ENCODE measurements at places on chromosomes 6 and 20.

GRCh38 chr6:129902681-129903080 is 41.6 kb upstream of the TMEM244 start:
- no peak for DNase-seq

DNA sequence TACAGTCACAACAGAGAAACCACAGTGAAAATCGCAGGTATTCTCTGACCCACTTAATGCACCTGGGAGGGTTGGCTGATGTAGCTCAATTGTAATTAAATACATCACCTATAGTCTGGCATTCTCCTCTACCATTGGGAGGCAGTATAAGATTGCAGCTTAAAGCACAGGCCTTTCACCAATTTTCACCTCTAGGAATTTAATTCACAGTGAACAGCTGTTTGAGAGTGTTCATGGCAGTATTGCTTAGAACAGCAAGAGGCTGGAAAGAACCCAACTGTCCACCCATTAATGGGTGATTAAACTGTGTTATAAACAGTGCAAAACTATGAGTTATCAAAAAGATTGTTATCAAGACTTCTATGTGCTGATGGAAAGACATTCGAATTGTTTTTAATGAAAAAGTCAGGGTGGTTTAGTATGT is 2.0 kb downstream of the EDEM2 start:
- DNase-seq, result no peak

GRCh38 chr20:47670913-47671312 is 114.4 kb downstream of the SULF2 start:
- DNase-seq, result no peak

DNA sequence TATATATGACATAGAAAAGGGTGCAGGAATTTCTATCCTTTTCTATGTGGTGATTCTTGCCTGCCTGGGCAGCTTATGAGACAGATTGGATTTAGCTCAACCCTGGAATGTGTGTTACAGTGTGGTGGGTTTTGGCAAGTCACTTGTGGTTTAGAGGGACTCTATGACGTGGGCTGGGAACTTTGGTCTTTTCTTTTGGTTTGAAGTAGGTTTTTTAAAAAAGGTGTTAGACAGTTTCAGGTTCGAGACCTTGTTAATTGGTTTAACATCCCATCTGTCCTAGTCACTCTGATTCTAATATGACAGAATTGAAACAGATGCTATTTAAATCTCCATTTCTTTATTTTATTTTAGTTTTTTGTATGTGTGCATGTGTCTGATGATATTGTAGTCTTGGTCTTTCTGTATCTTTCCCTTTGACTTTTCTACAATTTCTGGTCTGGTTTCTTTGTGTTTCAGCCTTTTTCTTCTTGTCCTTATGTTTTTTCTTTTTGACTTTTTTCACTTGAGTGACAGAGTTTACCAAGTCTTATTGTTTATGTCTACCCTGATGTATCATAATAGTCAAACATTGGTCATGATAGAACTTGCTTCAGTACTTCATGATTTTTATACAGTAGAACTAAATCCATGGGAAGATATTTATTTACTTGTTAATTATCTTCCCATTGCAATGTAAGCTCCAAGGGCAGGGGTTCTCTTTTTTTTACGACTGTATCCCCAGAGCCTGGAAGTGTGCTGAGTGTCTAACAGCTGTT is 174.3 kb downstream of the CDKAL1 start:
- DNase-seq, result no peak

GRCh38 chr20:951384-952169 is 35.4 kb upstream of the ANGPT4 start:
- no peak for DNase-seq

- no peak for DNase-seq
These were observed 289.1 kb downstream of the TAF4 start for GRCh38 chr20:61776491-61777075.

GRCh38 chr6:38305995-38306681 is 333.6 kb downstream of the BTBD9 start:
- no peak for DNase-seq

GRCh38 chr6:4902363-4902762 is 101.5 kb downstream of the RPP40 start:
- DNase-seq, result no peak

- DNase-seq, result no peak
These were observed 154.0 kb downstream of the TRIM27 start for GRCh38 chr6:28769626-28770402.

GRCh38 chr6:28266563-28266961 is 381 bp upstream of the ZSCAN26 start:
- no peak for DNase-seq

DNA sequence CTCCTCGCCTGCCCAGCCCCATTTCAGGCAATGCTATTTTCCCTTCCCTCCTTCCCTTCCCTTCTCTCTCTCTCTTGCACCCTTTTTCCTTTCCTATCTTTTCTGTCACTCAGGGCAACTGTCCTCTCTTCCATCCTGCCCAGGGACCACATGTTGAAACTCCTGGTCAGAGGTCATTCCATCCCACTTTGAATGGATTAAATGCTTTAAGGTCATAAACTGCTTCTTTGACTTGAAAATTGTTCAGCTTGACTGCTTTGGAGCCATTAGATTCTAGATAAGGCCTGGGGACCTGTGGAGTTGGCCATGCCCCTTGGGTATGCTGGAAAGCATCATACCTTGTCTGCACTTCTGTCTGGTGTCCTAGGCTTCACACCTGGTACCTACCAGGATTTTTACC is 106.1 kb downstream of the DTNBP1 start:
- no peak for DNase-seq

DNA sequence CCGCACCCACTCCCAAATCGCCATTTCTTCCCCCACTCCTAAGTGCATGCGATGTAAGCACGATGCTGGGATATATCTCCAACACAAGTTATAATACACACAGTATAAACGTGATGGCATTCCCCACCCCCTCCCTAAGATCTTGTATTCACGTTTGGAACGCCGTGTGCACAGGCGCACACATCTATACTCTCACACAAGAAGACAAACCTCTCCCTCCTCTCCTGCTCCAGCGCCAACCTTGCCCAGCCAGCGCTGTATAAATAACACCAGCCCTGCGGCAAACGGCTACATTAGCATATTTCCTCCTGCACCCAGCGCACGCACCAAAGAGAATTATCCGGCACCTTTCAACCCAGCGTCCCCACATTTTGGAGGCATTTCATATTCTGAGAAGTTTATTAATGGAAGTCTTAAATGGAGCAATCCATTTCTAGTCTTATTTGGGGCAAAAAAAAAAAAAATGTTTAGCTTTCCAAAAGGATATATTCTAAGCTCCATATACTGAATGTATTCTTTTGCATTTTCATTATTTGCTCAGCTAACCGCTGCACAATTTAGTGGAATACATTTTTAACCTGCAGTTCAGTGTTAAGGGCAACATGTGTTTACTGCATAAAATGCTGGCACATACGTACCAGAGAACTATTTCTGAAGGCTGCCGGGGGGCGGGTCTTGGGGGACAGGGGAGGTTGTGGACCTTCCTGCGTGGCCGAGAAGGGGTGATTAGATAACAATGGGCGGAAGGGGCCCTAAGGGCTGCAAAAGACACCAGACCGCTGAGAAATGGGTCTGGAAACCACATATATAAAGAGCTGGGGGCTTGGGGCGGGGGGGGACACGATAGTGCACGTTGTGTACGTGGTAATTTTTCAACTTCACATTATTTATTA is 1.1 kb upstream of the SLC22A23 start:
- DNase-seq, result no peak

DNA sequence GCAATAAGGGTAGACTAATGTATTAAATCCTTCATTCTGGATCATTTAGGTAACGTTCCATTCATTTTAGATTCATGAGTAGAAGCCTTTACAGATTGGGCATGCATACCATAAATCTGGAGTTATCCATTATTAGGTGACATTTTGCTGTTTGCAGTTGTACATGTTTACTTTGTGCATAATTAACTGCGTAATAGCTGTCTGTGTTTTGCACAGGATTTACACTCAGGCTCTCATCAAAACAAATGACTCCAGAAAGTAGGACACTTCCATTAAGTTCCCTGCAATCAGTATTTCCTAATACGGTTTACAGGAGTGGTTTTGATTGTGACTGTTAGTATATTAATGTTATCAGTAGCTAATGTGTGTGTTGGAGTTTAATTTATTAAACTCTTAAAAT is 997.4 kb downstream of the HACE1 start:
- no peak for DNase-seq

GRCh38 chr6:2102316-2102883 is 143.0 kb downstream of the GMDS start:
- DNase-seq, result no peak

GRCh38 chr6:133503336-133503729 is 262.2 kb downstream of the EYA4 start:
- peak; percentile 29 for DNase-seq

DNA sequence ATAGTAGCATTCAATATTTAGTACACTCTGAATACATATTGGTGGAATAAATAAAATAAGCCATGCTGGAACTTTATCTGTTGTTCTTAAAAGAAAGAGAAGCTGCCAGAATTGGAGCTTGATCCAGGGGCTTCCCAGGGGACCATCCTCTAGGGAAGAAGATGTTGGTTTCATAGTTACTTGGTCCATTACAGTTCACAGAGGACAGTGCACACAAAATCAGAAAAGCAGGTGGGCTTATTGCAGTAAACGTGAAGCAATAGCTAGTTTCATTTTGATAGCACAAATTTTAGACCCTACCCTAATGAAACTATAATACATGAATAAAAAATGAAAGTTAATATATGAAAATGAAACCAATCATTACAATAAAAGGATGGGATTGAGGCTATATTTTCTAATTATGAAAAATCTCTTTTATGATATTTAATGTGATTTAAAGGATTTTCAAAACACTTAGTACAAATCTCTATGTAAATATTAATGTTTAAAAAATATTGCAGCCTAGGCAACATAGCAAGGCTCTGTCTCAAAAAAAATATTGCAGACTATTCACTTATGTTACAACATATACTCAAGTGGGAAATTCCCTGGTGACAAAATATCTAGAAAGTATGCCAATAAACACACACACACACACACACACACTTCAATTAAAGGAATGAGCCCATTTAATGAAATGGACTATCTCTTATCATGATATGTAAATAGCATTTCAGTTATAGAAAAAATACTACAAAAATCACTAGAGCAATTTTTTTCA is 227.0 kb upstream of the MARCKS start:
- DNase-seq, result no peak

GRCh38 chr20:54199721-54200176 is 8.1 kb upstream of the PFDN4 start:
- DNase-seq, result peak; percentile 45

GRCh38 chr20:40655451-40655850 is 33.6 kb downstream of the MAFB start:
- DNase-seq, result no peak

- DNase-seq, result no peak
These were observed 48.9 kb downstream of the GGTLC1 start for GRCh38 chr20:23939641-23940040.

GRCh38 chr6:169240125-169240524 is 13.5 kb downstream of the THBS2 start:
- no peak for DNase-seq

DNA sequence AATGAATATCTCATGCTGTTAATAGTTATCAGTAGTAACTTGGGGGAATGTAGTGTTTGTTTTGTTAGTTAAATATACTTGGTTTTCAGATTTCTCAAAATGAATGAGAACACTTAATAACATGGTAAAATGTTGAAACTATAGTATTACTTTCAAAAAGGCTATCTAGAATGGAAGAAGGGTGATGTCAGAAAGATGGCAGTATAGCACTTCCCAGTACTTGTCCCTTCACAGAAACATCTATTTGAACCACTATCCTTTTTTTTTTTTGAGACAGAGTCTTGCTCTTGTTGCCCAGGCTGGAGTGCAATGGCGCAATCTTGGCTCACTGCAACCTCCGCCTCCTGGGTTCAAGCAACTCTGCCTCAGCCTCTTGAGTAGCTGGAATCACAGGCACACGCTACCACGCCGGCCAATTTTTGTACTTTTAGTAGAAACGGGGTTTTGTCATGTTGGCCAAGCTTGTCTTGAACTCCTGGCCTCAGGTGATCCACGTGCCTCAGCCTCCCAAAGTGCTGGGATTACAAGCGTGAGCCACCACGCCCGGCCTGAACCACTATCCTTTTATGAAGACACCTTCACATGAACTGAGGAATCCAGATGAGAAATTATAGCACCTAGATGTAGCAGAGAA is 4.7 kb upstream of the ECHDC1 start:
- no peak for DNase-seq

DNA sequence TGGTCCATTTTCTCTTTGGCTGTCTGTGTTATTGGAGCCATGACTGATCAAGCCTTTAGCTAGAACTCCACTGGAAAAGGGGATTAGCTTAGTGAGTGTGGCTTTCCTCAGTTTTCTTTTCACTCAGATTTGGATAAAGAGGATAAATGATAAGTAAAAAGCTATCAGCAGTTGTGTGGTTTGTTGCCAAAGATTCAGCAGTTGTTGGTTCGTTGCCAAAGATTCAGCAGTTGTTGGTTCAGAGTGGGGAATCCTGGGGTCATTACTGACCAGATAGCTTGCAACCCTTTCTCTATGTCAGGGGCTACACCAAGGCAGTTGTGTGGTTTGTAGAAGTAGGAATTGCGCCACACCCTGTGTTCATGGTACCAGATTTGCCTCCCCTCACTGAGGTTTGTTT is 107.7 kb upstream of the SCP2D1 start:
- no peak for DNase-seq

DNA sequence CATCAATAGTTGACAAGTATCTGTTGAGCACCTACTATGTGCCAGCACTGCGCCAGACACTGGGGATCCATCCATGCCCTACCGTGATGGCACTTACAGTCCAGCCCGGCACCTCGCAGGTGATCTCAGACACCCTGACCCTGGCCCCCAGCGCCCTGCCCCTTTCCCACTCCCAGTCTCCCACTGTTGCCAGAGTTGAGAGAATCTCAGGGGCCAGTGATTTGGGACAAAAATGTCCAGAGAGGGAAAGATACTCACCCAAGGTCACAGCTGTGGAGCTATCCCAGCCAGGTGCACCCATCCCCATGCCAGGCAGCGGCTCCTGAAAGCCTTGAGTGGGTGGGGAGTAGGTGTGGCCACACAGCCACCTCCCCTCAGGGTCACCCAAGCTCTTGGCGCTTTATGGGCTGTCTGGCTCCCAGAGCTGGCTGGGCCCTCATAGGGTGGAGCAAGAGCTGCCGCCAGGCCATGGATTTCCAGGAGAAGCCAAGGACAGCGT is 3.3 kb downstream of the PI16 start:
- no peak for DNase-seq

DNA sequence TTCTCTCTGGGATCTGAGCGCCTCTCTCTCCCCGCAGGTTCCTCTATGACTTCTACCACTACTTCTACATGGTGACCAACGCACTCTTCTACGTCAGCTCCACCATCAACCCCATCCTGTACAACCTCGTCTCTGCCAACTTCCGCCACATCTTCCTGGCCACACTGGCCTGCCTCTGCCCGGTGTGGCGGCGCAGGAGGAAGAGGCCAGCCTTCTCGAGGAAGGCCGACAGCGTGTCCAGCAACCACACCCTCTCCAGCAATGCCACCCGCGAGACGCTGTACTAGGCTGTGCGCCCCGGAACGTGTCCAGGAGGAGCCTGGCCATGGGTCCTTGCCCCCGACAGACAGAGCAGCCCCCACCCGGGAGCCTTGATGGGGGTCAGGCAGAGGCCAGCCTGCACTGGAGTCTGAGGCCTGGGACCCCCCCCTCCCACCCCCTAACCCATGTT is 36.3 kb upstream of the MRGBP start:
- no peak for DNase-seq
